GM10248 (cell line): ENCODE measurements at places on chromosomes 2 and 18.

- no peak for DNase-seq
These were observed 59.3 kb downstream of the LRRFIP1 start for GRCh38 chr2:237686659-237687136.

- DNase-seq: no peak
These were observed 132.3 kb upstream of the TFPI start for GRCh38 chr2:187686416-187687024.

DNA sequence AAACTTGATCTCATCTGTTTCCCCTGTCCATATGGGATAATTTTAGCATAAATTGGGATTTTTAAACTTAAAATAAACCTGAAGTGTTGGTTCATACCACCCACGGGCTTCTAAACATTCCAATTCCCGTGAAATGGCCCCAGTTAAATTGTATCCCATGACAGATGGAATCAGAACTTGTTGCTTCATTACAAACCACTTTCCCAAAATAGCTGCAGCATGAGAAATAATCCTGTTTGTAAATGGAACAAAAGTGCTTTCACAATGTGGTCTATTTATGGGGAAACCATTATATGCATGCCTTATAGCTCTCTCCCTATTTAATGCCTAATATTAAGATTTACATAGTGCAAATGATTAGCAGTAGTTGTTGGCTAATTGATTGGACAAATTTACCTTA, 15.9 kb downstream of the SCG2 start:
- DNase-seq: no peak

DNA sequence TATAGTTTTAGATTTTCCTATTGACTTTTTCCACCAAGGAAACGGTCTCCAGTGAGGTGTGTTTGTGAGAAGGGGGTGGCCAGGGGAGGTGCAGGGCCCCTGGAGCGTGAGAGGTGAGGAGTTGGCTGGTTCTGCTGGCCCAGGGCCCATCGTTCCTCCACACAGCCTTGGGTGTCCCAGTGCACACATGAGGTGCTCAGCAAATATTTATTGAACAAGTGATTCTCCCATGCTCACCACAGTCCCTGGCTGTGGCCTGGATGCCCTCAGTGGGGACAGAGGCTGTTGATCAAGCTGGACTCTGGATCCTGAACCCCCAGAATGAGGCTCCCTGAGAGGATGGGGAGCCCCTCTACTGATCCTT, 5.0 kb downstream of the HAAO start:
- no peak for DNase-seq

GRCh38 chr2:174607989-174608865, 10.6 kb upstream of the WIPF1 start:
- DNase-seq: peak; percentile 40

GRCh38 chr2:79936715-79937114, 367.8 kb downstream of the LRRTM1 start:
- no peak for DNase-seq

- peak; percentile 10 for DNase-seq
These were observed 1186.3 kb upstream of the CELF4 start for GRCh38 chr18:38751898-38752297.

DNA sequence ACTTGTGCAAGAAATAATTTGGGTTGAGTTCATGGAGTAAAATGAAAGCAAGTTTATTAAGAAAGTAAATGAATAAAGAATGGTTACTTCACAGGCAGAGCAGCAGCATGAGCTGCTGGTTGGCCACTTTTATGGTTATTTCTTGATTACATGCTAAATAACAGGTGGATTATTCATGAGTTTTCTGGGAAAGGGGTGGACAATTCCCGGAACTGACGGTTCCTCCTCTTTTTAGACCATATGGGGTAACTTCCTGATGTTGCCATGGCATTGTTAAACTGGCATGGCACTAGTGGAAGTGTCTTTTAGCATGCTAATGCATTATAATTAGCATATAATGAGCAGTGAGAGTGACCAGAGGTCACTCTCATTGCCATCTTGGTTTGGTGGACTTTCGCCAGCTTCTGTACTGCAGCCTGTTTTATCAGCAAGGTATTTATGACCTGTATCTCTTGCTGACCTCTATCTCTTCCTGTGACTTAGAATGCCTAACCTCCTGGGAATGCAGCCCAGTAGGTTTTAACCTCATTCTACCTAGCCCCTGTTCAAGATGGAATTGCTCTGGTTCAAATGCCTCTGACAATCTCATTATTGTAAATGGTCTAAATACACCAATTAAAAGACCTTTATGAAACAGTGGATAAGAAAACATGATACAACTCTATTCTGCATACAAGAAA, 114.1 kb upstream of the FIGN start:
- no peak for DNase-seq

DNA sequence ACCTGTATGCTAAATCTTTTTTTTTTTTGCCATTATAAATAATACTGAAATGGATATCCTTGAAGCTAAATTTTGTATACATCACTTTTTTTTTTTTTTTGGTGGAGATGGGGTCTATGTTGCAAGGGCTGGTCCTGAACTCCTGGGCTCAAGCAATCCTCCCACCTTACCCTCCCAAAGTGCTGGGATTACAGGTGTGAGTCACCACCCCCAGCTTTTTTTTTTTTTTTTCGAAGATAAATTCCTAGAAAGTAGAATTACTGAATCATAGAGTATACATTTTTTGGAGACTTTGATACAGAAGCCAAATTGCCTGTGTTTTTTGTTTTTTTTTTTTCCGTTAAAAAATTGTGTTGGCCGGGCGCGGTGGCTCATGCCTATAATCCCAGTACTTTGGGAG, 51.0 kb upstream of the MCFD2 start:
- no peak for DNase-seq

GRCh38 chr2:25543939-25544338, 129.4 kb downstream of the DTNB start:
- DNase-seq: no peak

GRCh38 chr2:173814306-173814705, 150.9 kb downstream of the SP3 start:
- DNase-seq: no peak

DNA sequence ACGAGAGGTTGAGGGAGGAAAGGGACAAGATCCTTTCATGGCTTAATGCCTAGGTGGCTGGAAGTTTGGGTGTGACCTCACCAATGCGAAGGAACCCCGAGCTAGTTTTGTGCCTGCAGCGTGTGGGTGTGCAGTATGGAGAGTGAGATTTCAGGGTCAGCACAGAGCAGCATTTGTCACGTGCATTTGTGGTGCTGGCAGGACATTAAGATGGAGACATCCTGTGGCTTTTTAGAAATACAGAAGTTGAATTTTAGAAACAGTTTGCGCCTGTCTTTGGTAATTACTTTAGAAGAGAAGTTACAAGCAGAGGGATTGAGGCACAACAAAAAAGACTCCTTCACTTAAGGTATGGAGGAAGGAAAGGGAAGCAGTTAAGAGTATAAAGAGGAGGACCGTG, 258.2 kb upstream of the THUMPD2 start:
- DNase-seq: no peak

DNA sequence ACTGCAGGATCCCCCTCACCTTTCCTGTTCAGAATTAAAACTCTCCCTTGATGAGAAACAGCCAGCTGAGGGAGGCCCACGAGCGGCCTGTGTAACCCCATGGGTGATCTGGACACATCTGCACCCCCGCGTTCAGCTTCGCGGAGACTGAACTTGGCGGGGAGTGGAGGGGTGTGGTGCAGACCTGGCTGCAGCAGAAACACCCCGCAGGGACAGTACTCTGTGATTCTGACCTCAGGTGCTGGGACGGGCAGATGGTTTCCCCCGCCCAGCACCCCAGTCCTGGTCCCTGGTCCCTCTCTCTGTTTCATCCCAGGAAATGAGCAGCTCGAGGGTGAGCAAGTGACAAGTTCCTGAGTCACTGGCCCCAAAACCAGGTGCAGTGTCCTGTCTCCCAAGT, 41.2 kb downstream of the GBX2 start:
- no peak for DNase-seq
